Neural crest cell (in vitro differentiated cells): ENCODE measurements at places on chromosomes 11 and 22. TPM values are rescaled to one million over a fixed set of nuclear protein-coding genes. Genes with fewer than 3 reads are reported as not detected.
A peak's percentile ranks its signal among the peaks of the same experiment; 100 is the strongest.

DNA sequence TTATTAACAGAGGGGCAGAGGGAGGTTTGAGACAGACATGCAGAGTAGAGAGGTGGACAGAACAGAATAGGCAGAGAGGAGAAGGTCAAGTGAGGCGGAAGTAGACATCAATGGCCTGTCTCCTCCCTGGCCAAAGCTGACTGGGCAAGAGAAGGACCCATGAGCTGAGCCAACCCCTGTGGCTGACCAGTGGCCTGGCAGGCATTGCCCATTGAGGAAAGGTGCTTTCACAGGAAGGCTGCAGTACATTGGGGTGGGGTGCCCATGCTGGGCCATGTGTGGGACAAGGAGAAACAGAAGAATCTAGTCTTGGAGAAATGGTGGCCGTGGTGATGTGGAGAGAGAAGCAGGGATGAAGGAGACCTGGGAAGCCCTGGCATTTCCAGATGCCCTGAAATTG, 76.0 kb downstream of the MYEOV start:
- peak overlapping the region; percentile 92 for H3K27ac ChIP-seq
- no peaks in the 10 kb centered on the region for H3K4me1 ChIP-seq
- no peak for DNase-seq
- peaks cover 5% of the 10 kb centered on the region for H3K36me3 ChIP-seq

DNA sequence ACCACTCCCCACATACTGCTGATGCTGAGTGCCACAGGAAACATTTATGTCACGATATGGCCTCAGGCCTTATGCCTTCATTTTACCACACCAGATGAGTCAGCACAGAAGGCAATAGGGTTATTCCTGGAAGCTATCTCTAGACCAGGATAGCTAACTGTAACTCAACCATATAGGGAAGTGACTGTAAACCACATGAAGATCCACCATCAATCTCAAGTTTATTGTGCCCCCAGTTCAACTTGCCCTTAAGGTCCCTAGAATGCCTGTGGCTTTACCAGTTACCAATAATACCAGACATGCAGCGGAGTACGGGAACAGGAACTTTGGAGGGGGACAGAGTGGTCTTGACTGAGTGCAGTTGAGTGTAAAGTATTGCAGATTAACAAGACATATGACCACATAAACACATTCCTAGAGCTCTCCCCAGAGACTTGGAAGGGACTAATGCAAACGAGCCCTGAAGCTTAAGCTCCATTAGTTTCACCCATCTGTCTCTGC, 180.9 kb downstream of the KIF18A start:
- H3K27ac ChIP-seq: no peak overlapping the region
- DNase-seq: no peak
- H3K4me1 ChIP-seq: no peaks in the 10 kb centered on the region
- no peak overlapping the region for H3K4me3 ChIP-seq
- no peaks in the 10 kb centered on the region for H3K27me3 ChIP-seq

GRCh38 chr11:65390099-65390941, 3.9 kb downstream of the FRMD8 start:
- peak overlapping the region; percentile 72 for H3K4me3 ChIP-seq
- H3K4me1 ChIP-seq: peaks cover 37% of the 10 kb centered on the region
- peak; percentile 30 for DNase-seq
- peak overlapping the region; percentile 50 for H3K27ac ChIP-seq

GRCh38 chr11:119284344-119285157, 32.4 kb downstream of the MCAM start:
- no peak overlapping the region for H3K4me3 ChIP-seq
- no peaks in the 10 kb centered on the region for H3K27me3 ChIP-seq
- no peak for DNase-seq
- no peaks in the 10 kb centered on the region for H3K4me1 ChIP-seq
- H3K36me3 ChIP-seq: peaks cover 7% of the 10 kb centered on the region

GRCh38 chr11:7635137-7635536, 38.2 kb downstream of the CYB5R2 start:
- H3K36me3 ChIP-seq: no peaks in the 10 kb centered on the region
- no peaks in the 10 kb centered on the region for H3K27me3 ChIP-seq
- no peaks in the 10 kb centered on the region for H3K4me1 ChIP-seq
- H3K4me3 ChIP-seq: no peak overlapping the region
- no peak for DNase-seq
- H3K27ac ChIP-seq: no peak overlapping the region

DNA sequence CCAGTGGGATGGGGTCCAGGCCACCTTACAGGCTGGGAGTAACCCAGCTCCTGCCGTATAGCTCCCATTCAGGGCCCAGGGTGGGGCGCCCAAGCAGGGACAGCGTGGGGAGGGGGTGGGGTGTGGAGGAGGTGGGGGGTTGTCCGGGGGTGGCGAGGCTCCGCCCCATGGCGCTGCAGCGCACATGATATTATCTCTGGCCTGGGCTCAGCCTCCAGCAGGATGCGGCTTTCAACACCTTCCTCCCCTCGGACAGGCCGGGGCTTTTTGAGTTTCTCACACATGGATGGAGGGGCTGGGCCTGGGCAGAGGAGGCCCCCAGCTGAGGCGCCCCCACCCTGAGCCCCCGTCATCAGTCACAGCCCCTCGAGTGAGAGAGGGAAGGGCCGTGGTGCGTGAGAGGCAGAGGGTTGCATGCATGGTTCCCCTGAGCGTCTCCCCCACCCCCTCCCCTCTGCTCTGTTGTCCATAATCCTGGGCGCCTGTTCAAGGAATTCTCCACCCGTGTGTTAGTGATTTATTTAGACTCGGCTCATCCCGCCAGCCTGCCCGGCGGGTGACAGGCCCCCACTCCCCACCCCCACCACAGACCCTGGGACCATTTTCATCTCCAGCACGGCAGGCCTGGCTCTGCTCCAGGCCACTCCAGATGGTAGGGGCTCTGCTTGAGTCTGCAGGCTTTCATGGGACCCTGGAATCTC, 44.9 kb downstream of the WNT11 start:
- H3K27me3 ChIP-seq: peaks cover 2% of the 10 kb centered on the region
- H3K27ac ChIP-seq: no peak overlapping the region
- DNase-seq: no peak

DNA sequence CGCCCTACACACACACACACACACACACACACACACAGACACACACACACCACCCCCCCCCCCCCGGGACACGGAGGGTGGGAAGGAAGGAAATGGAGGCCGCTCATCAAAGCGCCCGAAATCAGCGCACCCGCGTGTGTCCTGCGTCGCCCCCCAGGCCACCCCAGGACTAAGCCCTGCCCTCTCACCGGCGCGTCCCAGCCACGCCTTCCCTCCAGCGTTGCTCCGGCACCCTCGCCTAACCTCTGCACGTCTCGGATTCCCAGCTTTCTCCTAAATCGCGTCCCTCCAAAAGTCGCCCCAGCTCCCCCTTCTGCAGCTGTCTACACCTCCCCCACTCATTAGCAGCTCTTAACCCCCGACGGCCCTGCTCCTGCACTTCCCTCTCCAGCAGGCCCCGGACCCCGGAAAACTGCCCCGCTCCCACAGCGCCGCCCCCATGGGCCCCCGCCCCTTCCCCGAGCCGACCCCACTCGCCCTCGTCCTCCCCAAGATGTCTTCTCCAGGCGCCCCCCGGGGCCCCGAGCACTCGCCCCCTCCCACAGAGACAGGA, 557 bp downstream of the PACSIN2 start:
- H3K4me3 ChIP-seq: peak overlapping the region; percentile 98
- H3K27me3 ChIP-seq: no peaks in the 10 kb centered on the region
- H3K27ac ChIP-seq: peak overlapping the region; percentile 35

DNA sequence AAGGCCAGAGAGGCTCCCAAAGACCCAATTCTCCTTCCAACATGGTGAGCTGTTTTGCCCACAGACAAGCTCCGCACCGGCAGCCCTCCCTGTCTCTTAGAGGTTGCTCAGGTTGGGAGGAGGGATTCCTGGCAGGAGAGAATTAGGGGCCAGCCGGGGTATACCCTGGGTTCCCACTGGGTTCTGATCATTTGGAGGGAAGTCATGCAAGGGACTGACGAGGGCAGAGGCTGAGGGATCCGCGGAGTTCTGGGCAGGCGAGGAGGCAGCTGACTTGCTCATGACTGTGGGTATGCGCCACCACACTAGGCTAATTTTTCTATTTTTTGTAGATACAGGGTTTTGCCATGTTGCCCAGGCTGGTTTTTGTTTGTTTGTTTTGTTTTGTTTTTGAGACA, 4.6 kb downstream of the ST3GAL4 start:
- no peak for DNase-seq
- peak overlapping the region; percentile 50 for H3K27ac ChIP-seq
- H3K27me3 ChIP-seq: no peaks in the 10 kb centered on the region
- H3K4me3 ChIP-seq: peak overlapping the region; percentile 38
- peaks cover 49% of the 10 kb centered on the region for H3K4me1 ChIP-seq

DNA sequence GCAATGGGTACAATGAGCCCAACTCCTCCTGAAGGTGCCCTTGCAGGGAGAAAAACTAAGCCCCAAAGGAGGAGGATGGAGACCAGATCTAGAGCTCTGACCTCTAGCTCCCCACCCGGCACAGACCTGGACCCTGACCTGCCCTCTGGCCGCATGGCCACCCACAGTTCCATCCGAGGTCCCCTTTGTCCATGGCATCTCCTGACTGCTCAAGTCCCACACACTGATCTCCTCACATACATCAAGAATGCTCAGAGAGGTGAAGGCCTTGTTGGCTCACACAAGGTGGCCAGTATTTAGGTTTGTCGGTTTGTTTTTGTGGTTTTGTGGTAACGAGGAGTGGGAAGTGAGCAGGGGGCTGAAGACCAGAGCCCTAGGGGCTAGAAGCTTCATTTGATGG, 423.5 kb upstream of the B3GAT1 start:
- no peak for DNase-seq
- H3K36me3 ChIP-seq: peaks cover 2% of the 10 kb centered on the region
- no peak overlapping the region for H3K4me3 ChIP-seq
- H3K4me1 ChIP-seq: peaks cover 19% of the 10 kb centered on the region
- H3K27me3 ChIP-seq: peaks cover 10% of the 10 kb centered on the region

GRCh38 chr11:87892291-87892690, 283.0 kb downstream of the RAB38 start:
- no peak overlapping the region for H3K27ac ChIP-seq
- H3K4me1 ChIP-seq: peaks cover 4% of the 10 kb centered on the region
- H3K36me3 ChIP-seq: no peaks in the 10 kb centered on the region

DNA sequence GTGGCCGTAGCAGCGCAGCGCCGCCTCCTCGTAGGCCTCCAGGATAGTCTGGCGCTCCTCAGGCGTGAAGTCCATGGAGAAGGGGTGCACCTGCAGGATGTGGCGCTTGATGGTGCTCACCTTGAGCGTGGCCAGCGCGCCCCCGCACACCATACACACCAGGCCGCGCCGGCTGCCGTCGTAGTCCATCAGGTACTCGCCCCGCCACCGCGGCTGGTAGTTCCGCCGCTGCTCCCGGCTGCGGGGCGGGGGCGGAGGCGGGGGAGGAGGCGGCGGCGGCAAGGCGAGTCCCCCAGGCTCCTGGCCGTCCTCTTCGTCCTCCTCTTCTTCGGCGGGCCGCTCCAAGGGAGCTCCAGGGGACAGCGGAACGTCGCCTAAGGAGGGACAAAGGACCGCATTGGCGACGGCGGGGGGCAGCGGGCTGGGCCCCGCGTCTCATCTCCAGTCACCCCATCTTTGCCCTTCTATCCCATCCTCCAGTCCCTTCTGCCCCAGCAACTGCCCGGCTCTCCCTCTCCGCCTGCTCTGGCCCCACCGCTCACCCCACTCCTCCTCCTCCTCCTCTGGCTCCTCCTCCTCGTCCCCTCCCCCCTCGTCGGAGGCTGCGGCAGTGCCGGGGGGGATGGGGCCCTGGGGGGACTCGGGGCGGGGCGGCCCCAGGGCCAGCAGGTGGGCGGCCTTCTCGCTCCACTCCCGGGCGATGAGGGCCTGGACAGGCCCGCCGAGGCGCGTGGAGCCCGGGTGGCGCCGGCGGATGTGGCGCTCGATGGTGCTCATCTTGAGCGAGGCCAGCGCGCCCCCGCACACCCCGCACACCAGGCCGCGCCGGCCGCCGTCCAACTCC, 4.9 kb downstream of the ZFTA start:
- H3K36me3 ChIP-seq: peaks cover 3% of the 10 kb centered on the region
- DNase-seq: peak; percentile 13
- no peak overlapping the region for H3K4me3 ChIP-seq
- peaks cover 13% of the 10 kb centered on the region for H3K27me3 ChIP-seq
- H3K4me1 ChIP-seq: peaks cover 41% of the 10 kb centered on the region

- no peaks in the 10 kb centered on the region for H3K27me3 ChIP-seq
- H3K4me1 ChIP-seq: peaks cover 4% of the 10 kb centered on the region
- no peak for DNase-seq
- H3K4me3 ChIP-seq: no peak overlapping the region
- H3K27ac ChIP-seq: peak overlapping the region; percentile 84
These were observed 13.9 kb upstream of the BAIAP2L2 start for GRCh38 chr22:38124236-38124974.

DNA sequence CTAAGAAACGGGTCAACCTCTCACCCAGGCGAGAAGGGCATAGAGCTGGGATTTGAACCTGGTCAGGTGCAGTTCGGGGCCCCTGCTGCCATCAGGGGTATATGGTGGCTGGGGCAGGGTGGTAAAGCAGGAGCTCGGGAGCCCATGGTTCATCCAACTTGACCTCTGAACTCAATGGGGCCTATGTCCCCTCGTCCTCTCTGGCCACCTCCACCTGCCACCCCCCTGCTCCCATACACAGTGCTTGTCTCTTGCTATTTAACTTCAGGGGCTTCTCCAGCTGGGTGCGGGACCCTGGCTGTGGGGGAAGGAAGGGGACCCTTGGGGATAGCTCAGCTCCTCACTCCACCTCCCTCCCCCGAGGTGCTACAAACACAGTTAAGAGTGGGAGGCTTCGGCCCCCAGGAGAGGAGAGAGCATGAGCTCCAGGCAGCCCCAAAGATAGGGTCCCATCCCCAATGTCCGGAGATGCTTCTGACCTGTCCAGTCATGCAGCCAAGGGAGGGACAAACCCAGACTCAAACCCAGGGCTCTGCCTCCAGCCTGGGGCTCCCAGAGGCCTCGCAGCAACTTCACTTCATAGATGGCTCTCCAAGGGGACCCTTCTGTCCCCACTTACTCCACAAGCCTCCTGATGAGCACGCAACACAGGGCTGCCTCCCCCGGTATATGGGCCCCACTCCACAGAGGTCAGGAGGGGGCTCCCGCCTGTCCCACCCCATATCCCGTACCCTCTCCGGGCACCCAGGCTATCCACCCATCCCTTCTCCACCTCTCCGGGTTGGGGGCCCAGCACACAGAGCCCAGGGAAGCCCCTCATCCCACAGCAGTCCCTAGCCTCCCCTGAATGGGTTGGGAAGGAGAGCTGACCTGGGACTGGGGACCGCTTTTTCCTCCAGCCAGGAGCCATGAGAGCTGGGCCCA, 712 bp downstream of the IL2RB start:
- no peak for DNase-seq
- H3K27ac ChIP-seq: no peak overlapping the region
- H3K36me3 ChIP-seq: no peaks in the 10 kb centered on the region
- H3K4me3 ChIP-seq: no peak overlapping the region

GRCh38 chr11:69609351-69609750, 31.6 kb upstream of the CCND1 start:
- H3K4me1 ChIP-seq: peaks cover 7% of the 10 kb centered on the region
- no peak overlapping the region for H3K27ac ChIP-seq
- no peaks in the 10 kb centered on the region for H3K27me3 ChIP-seq
- DNase-seq: no peak
- H3K4me3 ChIP-seq: no peak overlapping the region

GRCh38 chr22:44944883-44945601, 64.8 kb downstream of the PHF21B start:
- no peaks in the 10 kb centered on the region for H3K27me3 ChIP-seq

Gene OR8B8
- total RNA-seq: not detected in 2 replicates

Gene RAB6A
- total RNA-seq: 75.0 and 85.9 TPM in 2 replicates

Gene LARGE2
- 0.48 TPM in 1 of 2 replicates, not detected in the other for total RNA-seq

Gene RRM1
- total RNA-seq: 209 and 218 TPM in 2 replicates

Gene DBX1
- 26.3 and 29.6 TPM in 2 replicates for total RNA-seq

Gene CASP5
- not detected in 2 replicates for total RNA-seq

Gene MRGPRX4
- not detected in 2 replicates for total RNA-seq
